Stimulated activated CD8-positive, alpha-beta memory T cell treated with anti-CD3 and anti-CD28 coated beads, Interleukin-15, amount 100 ng/mL, for 24 hours (primary cell): ENCODE measurements at places on chromosomes 3 and 15.

- no peak for DNase-seq
Measured at GRCh38 chr3:98982351-98982750, 80.9 kb upstream of the DCBLD2 start.

DNA sequence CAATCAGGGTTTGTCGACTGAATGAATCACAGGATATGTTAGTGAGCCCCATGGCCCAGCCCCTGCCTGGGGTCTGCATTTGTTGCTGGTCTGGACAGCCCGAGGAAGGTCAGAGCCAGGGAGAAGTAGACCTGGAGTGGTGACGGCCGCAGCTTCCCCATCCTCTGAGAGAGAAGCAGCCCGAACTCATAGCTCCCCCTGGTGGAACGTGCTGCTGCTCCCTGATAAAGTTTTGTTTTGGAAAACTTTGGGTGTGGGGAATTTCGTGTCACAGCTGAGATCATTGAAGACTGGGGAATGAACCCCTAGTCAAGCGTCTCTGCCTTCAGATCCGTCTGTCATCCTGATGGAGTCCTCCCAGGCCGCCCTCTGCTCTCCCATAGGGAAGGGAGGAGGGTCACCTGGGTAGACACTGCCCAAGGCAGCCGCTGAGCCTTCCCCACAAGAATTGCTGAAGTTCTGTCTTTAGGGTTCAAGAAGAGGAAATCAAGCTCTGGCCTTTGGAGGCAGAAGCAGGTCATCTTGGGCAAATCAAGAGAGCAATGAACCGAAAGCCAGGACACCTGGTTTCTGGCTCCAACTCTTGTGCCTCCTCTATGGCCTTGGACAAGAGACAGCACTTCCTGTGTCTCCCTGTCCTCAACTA is 60.5 kb downstream of the GLDN start:
- DNase-seq: no peak

DNA sequence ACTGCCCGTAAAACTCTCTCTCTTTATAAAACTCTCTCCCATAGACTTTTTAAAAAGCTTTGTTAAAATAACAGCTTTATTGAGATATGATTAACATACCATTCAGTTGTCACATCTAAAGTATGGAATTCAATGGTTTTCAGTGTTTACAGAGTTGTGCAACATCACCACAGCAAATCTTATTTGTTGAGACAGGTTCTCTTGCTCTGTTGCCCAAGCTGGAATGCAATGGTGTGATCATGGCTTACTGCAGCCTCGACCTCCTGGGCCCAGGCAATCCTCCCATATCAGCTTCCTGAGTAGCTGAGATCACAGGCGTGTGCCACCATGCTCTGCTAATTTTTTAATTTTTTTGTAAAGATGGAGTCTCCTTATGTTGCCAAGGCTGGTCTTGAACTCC is 35.9 kb upstream of the TRAK1 start:
- DNase-seq: no peak

DNA sequence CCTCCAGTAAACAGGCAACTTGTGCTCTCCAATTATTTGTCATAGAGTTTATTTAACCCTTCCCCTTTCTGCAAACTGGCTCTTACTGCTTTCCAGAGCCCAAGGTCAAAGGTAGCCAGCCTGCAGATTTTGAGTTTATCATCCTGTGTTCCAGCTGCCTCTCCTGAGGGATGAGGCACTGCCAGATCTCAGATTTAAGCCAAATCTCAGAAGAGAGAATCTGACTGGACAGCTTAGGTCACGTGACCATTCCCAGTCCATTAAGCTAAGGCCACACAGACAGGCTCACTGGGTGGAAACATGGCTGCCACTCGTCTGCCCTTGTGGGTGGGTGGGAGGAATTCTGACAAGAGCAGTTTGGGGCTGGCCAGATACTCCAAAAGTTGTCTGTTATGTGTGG is 8.6 kb upstream of the SIAH2 start:
- DNase-seq: no peak

DNA sequence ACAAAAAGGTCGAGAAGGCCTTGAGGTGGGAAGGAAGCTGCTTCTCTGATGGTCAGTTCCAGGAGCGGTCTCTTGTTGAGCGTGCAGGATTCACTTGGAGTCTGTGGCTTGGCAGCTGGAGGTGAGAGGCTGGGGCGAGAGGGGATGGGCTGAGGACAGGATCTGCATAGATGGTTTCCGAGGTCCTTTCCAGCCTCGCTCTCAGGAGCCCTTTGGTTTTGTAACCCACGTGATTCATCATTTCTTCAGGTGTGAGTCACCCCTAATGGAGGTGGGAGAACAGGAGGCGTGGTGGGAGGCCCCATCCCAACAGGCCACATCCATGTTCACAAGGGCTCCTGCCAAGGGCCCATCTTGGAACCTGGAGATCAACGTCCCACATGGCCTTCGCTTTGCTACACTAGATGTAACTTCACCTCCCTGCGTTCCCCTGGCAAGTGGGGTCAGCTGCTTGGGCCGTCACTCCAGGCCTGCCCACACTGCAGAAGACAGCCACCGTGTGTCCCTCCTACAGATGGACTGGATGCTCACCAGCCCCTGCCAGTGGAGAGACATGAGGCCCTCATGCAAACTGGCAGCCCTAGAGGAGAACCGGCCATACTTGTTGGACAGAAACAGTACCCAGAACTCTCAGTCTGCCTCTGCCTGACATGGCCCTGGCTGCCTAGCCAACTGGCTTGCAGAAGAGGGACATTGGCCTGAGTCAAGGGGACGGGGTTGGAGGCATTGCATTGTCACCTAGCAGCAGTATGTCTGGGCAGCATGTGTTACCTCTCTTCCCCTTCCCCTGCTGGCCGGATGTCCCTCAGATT is 1.6 kb upstream of the PCSK6 start:
- DNase-seq: no peak

DNA sequence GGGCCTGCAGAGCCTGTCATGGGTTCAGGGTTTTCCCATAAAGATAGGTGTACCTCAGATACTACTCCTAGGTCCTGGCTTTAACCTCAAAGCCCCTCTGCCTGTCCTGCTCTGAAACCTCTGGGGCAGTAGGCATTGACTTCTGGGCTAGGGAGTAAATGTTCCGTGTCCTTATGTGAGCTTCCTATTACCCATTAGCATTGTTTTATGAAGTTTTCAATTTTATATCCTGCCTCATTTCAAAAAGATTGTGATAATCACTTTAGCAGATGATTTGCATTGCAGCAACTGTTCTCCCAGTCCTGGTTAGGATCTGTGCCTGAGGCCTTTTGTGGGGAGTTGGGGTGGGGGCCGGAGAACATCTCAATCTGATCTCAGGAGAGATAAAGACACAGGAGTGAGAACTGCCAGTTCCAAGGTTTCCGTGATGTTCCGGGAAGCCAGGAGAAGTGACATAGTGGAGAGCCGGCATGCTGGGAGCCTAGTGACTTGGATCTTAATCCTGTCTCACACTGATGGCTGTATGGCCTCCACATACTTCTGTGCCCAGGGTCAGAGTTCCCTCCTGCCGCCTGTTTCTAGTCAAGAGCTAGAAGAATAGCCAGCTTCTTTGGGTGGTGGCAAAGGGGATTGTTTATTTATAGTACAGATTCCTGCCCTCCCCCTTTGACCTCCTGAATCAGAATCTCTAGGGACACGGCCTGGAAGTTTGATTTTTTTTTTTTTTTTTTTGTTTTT is 10.6 kb downstream of the TPM1 start:
- no peak for DNase-seq

- DNase-seq: no peak
Measured at GRCh38 chr3:21718161-21718765, 32.7 kb downstream of the ZNF385D start.

- no peak for DNase-seq
Measured at GRCh38 chr3:87575550-87575949, 299.2 kb upstream of the POU1F1 start.

- no peak for DNase-seq
Measured at GRCh38 chr3:62951037-62951613, 75.9 kb upstream of the CADPS start.

- DNase-seq: no peak
Measured at GRCh38 chr15:69009341-69009740, 5.2 kb upstream of the NOX5 start.

- DNase-seq: no peak
Measured at GRCh38 chr15:88800026-88800425, 3.2 kb upstream of the ACAN start.

- DNase-seq: no peak
Measured at GRCh38 chr15:91627473-91628278, 225.8 kb upstream of the SLCO3A1 start.

DNA sequence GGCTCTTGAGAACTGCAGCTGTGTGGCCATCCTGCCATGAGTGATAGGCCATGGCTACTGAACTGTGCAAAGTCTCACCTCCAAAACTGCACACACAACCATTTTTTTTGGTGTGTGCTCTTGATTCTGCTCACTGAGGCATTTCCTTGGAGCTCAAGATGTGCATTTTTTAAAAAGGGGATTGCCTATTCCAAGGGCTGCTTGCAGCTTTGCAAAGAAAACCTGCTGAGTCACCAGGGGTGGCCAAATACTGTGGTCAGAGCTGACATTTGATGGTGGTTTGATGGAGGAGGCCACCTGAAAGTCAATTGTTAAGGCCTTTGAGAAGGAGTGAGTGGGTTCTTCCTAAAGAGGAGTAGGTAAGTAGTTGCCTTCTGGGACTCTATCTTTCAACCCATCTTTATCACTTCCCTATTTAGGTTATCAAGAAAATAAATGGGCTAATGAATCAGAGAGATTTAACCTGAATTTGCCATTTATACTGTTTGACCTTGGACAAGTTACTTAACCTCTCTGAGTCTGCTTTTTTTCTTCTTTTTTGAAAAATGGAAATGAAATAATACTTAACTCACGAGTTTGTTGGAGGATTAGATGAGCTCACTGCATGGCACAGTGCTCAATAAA is 87.9 kb downstream of the CHST2 start:
- DNase-seq: no peak

DNA sequence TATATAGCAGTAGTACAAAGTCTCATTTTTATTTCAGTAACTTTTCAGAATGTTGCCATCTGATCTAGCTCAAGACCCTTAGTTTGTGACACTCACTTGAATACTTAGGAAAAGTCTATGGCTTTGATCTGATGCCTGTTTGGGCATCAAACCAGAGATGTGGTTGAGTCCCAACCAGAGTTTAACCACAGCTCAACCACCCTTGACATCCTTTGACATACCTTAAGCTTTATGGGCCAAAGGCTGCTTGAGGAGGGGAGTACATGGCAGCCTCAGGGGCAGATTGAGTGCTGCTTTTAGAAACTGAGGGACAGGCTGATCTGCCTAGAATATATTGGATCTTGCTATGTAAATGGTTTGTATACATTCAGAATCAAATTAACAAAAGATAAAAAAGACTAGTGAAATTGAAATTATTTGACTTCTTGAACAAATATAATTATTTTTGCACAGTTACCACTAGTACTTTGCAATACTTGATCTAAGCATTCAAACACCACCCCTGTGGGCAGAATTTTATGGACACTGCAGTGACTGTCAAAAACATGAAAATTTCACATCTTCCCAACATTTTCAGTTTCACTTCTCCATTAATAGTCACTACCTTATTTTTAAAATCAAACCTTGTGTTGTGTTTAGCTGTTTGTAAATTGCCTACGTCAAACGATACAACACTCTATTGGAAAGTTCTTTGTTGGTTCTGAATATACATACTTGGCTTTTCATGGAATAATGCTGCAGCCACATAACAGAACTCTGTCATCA is 199.8 kb downstream of the UBE2E2 start:
- no peak for DNase-seq

DNA sequence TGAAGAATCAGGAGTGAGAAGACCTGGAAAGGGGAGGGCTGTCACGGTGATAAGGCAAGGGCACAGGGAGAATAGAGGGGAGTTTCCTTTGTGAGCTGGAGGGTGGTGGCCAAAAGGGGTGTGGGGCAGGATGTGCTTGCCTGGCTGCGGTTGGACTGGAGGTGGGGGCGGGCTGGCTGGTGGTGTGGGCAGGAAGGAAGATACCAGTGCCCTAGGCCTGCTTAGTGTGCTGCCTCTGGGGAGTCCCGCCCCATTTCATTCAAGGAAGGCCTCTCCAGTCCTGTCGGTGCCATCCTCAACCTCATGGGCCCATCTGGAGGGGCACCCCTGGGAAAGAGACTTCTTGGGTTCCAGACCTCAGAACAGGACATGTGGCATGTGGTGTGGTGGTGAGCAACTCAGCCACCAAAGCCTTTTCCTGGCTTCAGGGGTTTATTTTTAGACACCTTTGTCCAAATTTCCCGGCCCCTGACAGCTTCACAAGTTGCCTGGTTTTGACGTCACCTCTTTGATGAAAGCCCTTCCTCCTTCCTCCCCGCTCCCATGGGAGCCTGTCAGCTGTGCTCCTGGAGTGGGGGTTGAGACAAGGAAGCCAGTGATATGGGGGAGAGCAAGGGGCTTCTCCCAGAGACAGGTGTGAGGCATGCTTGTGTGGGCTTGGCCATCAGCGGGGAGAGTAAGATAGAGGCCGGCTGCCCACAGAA is 15.6 kb downstream of the TEX264 start:
- peak; percentile 49 for DNase-seq

- DNase-seq: no peak
Measured at GRCh38 chr3:16609927-16610580, 4.8 kb upstream of the DAZL start.

GRCh38 chr15:34584330-34584668 is 848 bp upstream of the GOLGA8B start:
- no peak for DNase-seq

DNA sequence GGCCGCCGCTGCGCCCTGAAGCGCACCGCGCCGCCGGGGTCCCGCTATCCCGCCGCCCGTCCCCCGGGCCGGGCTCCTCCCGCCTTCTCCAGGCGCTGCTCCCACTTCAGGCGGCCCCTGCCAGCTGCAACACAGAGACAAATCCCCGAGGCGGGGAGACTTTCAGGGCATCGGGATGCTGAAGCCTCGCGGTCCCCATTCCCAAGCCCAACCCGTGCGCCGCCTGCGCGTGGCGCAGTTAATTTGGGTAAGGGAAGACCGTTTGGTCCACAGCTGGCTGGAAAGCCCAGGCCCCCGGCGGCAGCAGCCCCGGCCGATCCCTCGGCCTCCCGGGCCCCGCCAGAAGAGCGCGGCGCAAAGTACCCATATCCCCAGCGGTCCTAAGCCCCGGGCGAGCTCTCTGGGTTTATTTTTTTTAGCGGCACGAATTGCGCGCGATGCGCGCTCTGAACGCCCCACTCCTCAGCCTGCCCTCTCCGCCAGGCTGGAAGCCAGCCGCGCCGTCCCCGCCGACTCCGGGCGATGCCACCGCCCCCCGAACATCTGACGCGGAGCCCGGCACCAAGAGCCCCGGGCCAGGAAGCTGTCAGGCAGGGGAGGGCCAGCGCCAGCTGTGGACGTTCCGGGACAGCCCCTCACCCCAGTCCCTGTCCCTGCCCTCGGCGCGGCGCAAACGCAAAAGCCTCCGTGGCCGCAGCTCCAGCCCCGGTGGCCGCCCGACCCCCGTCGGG is 517 bp downstream of the FBN1 start:
- DNase-seq: no peak

GRCh38 chr15:74983725-74984231 is 11.6 kb upstream of the SCAMP5 start:
- no peak for DNase-seq
